ENCODE measurements at places on chromosomes 3 and 15.

DNA sequence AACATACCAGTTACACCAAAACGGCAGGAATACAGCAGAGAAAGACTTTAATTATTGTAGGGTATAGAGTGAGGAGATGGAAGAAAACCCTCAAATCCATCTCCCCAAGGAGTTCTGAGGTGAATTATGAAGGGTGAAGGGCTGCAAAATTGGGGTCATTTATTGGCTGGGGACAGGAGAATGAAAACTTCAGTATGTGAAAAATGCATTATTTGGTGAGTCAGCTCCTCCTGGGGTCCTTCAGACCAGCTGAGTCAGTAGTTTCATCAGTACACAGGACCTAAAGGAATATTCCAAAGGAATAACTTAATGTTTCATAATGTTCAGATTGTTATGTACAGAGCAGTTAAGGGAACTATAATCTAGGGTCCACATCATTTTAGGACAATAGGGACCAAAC lies 566.0 kb downstream of the GBE1 start:
- DNase-seq = no peak

- DNase-seq = no peak
Measured at GRCh38 chr3:62622553-62623174, 249.3 kb upstream of the FEZF2 start.

- no peak for DNase-seq
Measured at GRCh38 chr15:72982714-72983113, 69.5 kb upstream of the NEO1 start.

DNA sequence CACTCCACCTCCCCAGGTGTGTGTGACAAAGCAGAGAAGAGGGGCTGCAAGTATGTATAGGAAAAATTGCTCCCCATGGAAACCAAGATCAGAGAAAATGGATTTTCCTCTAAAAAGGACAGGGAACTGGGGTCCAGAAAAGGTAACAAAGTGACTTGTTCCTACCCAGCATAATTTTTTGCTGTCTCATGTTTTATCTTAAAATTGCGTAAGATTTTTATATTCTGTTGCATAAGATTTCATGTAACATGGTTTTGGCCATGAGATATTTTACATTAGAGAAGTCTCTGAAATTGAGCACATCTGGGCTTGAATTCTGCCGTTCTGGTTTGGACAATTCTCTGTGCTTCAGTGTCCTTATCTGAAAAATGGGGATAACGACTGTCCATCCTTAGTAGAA lies 335.7 kb upstream of the RORA start:
- no peak for DNase-seq

GRCh38 chr3:109382588-109382987 lies 45.2 kb upstream of the DPPA4 start:
- no peak for DNase-seq

GRCh38 chr15:83444936-83445335 lies 2.2 kb upstream of the SH3GL3 start:
- no peak for DNase-seq

DNA sequence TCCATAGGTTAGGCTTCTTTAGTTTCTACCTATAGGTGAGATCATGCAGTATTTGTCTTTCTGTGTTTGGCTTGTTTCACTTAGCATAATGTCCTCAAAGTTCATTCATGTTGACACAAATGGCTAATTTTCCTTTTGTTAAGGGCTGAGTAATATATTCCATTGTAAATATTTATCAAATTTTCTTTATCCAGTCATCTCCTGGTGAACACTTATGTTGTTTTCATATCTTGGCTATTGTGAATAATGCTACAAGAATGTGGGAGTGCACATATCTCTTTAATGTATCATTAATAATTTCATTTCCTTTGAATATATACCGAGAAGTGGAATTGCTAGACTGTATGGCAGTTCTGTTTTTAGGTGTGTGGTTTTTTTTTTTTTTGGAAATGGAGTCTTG lies 250.9 kb upstream of the SEMA6D start:
- DNase-seq = no peak

DNA sequence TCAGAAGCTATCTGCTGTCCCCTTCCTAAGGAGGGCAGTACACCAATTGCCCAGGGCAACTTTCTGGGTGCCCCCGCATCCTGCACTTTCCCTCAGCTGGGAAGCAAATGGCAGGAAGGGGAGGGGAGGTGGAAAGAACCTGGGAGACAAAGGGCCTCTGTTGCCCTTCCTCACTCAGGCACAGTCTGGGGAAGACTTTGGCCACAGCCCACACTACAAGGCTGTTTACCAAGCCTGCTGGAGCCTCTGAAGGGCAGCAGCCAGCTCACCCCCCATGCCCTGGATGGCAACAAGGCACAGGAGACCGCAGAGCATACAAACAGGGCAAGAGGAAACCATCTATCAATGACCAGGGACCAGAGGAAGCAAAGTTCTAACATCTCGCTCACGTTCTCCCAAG lies 42.4 kb downstream of the ARRDC4 start:
- DNase-seq = no peak

GRCh38 chr3:39050029-39050428 lies 1.7 kb downstream of the SCN11A start:
- DNase-seq = no peak

Measured in 8988T (cell line).